Stimulated activated CD8-positive, alpha-beta memory T cell treated with anti-CD3 and anti-CD28 coated beads, Interleukin-7, amount 100 ng/mL, for 24 hours (primary cell): ENCODE measurements at places on chromosomes 7 and 10.

DNA sequence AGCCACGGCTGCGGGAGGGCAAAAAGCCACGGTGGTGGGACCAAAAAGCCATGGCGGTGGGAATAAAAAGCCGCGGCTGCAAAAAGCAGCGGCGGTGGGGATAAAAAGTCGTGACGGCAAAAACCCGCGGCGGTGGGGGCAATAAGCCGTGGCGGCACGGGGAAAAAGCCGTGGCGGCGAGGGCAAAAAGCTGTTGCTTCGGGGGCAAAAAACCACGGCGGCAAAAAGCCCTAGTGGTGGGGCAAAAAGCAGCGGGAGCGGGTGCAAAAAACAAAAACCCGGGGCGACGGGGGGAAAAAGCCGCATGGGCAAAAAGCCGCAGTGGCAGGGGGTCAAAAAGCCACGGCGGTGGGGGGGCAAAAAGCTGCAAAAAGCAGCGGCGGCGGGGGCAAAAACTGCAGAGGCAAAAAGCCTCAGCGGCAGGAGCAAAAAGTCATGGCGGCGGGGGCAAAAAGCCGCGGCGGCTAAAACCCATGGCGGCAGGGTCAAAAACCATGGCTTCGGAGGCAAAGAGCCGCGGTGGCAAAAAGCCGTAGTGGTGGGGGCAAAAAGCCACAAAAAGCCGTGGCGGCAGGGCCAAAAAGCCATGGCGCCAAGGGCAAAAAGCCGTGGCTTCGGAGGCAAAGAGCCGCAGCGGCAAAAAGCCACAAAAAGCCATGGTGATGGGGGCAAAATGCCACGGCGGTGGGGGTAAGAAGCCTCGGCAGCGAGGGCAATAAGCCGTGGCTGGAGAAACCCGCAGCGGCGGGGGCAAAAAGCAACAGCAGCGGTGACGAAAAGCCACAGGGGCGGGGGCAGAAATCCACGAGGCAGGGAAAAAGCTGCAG, 525.8 kb downstream of the ZNF33B start:
- no peak for DNase-seq

DNA sequence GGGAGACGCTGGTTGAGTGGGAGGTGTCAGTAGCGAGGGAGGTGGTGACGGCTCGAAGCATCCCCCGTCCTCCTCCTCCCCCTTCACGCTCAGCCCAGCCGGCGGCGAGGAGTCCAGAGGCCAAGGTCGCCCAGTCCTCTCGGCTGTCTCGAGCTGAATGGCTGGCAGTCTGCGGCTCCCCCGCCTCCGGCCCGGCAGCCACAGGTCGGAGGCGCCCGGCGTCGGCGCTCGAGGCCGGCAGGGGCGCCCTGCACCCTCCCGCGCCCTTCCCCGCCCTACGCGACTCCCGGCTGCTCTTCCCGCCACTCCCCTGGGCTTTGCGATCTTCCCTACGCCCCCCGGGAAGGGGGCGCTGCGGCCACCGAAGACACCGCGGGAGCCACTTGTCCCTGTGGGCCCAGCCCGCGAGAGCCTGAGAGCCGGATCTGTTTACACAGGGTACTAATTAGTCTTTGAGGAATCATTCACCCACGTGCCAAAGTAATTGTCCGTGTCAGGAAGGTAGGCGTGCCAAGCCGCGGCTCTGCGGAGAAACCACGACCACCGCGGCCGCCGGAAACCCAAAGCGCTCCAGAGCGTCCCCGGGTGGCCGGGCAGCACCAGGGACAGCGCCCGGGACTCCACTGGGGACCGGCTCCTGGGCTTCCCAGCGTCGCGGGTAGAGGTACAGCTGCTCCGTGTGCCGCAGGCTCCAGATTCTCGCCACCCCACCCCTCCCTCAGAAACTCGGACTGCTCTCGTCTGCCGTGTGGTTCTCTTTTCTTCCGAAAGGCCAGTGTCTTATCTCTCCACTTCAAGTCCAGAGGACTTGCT, at the start of gene NXPH1:
TSS of gene NXPH1 (plus strand) at position 133 of the 813 bp plus-strand sequence.
- no peak for DNase-seq

GRCh38 chr10:132461683-132462231, 64.8 kb downstream of the PWWP2B start:
- no peak for DNase-seq

DNA sequence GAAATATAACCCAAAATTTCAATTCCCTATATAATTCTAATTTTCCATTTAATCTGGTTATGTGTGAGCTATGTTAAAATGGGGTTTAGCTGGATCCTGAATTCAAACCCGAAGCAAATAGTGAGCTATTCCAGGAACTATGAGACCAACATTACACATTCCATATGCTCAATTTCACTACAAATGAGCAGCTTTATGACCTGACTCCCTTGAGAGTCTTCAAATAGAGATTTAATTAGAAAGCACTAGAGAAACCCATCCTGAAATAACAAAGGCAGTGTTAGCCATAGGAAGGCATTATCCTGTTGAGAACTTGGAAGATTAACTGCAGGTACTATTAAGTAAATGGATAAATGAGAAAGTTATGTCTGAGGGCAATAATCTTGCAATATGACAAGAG, 890.0 kb downstream of the GRM8 start:
- no peak for DNase-seq

DNA sequence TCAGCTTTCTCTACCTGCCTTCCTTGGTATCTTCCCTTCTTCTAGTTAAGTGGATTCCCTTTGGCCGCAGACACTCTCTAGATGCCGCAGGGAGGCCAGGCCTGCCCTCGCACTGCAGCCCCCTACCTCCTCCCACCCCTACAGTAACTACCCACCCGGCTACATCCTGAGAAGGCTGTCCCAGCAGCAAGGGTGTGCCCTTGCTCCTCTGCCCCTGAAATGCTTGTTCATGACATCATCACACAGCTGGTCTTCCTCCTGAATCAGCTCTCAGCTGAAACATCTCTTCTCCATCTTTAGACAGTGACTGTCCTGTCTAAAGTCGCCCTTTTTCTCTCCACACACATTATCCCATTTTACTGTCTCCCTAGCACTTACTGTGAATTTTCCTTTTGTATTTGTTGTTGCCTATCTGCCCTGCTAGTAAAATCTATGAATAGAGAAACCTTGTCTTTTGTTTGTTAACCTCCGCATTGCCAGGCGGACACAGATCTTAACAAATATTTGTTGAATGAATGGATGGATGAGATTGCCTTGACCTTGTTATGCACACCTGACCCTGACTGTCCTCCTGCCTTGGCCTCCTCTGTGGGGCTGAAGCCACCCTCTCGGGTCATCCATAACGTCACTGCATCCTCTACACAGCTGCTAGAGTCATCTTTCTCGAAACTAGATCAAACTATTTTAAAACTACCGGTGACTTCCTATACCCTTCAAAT, 108.9 kb upstream of the GATA3 start:
- DNase-seq: no peak

DNA sequence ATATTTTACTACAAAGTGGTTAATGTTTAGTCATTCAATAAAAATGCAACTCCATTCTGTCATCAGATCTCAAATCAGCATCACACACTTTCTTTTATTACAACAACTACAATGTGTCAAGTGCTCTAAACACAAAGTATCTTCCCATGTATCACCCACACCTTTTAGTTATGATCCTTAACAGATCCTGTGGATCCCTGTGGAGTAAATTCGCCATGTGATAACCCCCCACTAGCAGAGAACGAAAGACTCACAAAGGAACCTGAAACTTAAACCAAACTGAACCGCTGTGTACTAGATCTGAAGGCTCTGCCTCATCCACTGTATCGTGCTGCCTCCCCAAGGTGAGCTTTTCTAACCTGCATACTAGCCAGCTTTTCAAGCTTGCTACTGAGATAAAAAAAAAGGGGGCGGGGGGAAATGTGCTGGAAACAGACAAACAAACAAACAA, 1.7 kb downstream of the DPY19L1 start:
- no peak for DNase-seq

DNA sequence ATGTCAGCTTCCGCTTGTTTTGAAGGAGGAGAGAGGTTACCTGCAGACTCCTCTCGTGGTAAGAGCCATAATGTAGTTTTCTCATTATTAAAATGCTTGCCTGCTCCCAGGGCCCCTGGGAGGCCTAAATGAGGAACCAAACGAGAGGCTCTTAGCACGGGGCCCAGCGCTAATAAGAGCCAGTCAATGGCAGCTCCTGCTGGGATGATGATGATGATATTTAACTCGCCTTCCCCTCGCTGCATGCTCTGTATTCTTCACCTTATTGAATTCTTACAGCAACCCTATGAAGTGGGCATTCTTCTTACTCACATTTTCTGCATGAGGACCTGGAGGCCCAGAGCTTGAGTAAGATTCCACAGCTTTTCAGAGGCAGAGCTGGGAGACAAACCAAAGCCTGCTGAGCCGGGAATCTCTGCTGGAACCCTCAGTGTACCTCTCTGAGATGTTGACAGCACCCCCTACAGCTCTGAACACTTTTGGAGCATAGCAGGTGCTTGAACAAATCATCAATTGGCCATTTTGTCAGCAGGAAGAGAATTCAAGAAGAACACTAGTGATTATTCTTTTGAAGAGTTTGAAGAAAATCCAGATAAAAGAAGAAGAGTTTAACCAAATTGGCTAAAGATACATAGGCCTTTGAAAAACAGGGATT, 93.1 kb upstream of the HABP2 start:
- DNase-seq: no peak
